ENCODE measurements at places on chromosomes 12 and 14.

DNA sequence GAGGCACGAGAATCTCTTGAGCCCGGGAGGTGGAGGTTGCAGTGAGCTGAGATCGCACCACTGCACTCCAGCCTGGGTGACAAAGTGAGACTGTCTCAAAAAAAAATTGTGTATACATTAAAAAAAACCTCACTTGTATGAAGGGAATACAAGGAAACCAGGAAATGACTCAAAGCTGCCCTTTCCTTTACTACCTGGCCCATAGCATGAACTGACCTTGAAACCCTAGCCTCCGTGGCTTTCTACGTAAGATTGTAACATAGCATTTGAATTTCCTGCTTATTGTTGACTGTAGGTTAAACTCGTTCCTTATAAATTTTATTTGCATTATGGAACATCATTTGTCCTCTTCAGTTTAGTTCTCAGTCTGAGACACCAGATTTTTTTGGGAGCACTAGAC, 9.1 kb upstream of the DDX47 start:
- no peak for DNase-seq

DNA sequence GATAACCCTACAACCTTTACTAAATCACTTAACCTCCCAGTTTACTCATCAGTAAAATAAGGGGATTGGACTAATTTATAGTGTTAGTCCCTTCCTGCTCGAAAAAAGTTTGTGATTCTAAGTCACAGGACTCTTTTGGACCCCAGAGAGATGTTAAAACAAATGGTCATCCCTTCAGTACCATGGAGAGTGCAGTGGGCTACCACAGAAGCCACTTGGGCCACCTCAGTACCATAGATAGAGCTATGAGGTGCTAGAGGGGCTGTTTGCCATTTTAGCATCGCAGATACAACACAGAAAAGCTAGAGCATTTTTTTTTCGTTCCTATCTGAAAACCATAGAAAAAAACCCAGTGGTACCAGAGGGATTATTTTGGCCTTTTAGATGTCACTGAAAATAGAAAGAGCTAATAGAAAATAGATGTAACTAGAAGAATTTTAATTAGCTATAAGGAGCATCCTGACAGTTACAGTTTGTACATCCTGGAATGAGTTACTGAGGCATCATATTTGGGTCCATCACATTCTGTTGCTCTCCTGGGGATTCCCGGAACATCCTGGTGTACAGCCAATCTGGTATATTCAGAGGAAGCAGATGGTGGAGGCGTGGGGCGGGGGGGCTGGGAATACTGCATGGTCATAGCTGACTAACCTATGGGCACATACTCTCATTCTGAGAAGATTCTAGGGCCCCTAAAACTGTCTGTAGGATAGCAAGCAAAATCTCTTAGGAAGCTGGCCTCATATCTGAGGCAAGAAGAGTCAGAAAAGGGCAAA, 2.8 kb downstream of the ZNF219 start:
- DNase-seq: no peak

DNA sequence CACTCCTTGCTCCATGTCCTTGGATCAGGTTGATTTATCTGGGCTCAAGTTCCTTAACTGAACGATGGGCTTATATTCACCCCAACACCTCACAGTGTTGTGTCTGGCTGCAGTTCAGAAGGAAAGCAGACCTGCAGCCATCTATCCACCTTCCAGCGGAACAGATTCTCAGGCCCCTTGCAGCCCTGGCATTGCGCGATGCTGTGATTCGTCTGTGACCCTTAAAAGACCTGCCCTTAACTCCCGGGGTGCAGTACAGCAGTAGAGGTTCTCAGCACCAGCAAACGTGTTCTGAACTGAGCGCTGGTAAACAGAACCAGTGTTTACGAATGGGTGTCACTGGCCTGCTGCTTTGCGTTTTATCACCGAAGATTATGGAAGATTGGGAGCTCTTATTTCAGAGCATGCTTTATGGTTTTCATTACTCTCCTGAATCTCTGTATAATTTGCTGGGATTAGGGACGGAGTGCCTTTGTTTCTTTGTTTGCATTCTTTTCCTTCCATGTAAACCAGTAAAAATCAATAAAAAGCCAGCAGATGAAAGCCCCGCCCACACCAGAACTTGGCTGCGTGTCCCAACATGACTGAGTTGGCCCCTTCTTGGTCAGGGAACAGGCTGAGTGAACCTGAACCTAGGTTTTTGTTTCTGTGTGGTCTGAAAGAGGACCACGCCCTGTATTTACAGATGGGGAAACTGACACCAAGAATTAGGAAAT, 286.7 kb upstream of the CRY1 start:
- no peak for DNase-seq

DNA sequence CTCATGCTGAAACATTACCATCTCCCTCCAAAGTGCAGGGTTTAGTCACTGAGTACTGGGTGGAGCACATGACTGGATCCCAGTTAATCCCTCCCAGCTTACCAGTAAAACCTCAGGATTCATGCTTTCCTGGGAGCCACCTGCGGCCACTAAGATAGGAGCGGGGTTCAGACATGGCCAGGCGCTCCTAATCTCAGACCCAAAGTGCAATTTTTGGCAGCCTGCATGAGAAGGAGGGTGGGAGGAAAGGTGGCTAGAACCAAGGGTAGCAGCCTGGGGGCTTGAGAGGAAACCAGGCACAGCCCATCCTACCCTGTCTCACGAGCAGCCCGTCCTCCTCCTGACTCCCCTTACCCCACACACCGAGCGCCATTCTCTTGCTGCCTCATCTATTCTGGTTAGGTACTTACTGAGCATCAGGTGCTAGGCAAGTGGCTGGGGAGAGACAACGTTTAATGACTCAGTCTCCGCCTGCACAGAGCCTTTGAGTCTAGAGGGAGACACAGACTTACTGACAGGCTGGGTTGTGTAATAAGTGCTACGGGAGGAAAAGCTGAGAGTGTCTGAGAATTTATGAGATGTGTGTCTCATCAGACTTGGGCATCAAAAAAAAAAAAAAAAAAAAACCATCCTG, 9.9 kb downstream of the GPRC5A start:
- DNase-seq: no peak

GRCh38 chr12:122356192-122356635, 66.3 kb downstream of the CLIP1 start:
- peak; percentile 62 for DNase-seq

DNA sequence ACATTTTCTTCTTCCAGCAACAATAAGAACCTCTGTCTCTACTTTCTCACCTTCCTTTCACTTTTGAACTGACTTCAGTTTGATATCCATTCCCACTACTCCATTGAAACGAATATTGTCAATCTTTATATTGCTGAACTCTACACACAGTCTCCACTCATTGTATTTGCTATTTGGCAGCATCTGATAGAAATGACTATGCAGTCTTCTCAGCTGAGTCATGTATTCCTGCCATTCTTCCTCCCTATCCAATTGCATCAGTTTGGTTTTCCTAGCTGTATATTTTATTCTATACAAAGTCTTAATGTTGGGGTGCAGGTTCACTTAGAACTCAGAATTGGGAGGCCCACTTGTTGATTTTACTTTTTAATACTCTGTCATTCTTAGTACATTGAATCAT, 107.5 kb upstream of the CPNE8 start:
- no peak for DNase-seq

GRCh38 chr14:25933731-25934130, 664.1 kb downstream of the NOVA1 start:
- no peak for DNase-seq

- no peak for DNase-seq
These were observed 23.4 kb upstream of the FBRSL1 start for GRCh38 chr12:132466241-132467201.
